Articular chondrocyte of knee joint (primary cell): ENCODE measurements at places on chromosomes 3 and 15. TPM values are rescaled to one million over a fixed set of nuclear protein-coding genes. Genes with fewer than 3 reads are reported as not detected.

Gene DOCK3
- total RNA-seq: 0.26 and 0.32 TPM in 2 replicates

Gene TGM4
- not detected in 2 replicates for total RNA-seq

Gene GOLGA6B
- total RNA-seq: not detected in 2 replicates

Gene SCG5
- 2.1 and 5.3 TPM in 2 replicates for total RNA-seq

Gene TUSC7
- total RNA-seq: not detected in 2 replicates

Gene MUSTN1
- 0.39 TPM in 1 of 2 replicates, not detected in the other for total RNA-seq

Gene GOLGB1
- 72.7 and 80.9 TPM in 2 replicates for total RNA-seq

Gene STAC
- 0.13 and 0.65 TPM in 2 replicates for total RNA-seq

Gene OR5K2
- total RNA-seq: not detected in 2 replicates

Gene SNAP23
- total RNA-seq: 68.1 and 70.7 TPM in 2 replicates

Gene CPA3
- total RNA-seq: 0.11 TPM in 1 of 2 replicates, not detected in the other

Gene BTLA
- total RNA-seq: not detected in 2 replicates

Gene ACP3
- total RNA-seq: not detected in 2 replicates

Gene NANOGP8
- total RNA-seq: 0.43 and 0.91 TPM in 2 replicates

Gene SLC2A2
- not detected in 2 replicates for total RNA-seq
